CD4-positive, alpha-beta T cell treated with Interleukin-10 for 1 hour (primary cell): ENCODE measurements at places on chromosomes 1 and 21.

- no peak for DNase-seq
Measured at GRCh38 chr1:234957330-234958065, 171.1 kb downstream of the TOMM20 start.

GRCh38 chr1:59967141-59967697 lies 40.6 kb upstream of the CYP2J2 start:
- DNase-seq: no peak

DNA sequence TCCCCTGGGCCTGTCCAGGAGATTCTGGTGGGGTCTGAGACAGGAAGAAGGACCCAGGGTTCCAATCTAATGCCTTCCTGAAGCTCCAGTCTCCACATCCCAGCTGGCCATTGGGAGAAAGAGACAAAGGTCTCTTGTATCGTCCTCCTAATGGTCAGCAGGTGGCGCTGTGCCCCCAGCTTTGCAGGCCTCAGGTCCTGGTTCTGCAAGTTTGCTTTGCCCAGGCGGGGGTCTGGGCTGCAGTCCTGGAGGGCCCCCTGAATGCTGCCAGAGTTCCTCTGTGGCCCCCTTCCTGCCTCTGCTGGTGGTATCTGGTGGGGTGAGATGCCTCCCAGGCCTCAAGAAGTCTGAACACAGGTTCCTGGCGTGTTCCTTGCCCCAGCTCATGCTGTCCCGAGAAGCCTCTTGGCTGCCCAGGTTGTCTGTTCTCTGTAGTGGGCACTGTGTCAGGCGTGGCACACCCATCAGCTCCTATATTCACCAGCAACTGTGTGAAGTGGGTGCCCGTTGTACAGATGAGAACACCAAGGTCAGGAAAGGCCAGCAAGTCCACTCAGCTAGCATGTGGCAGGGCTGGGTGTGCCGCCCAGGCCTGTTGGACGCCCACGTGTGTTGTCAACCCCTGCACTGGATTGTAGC lies 33.8 kb upstream of the CSF3R start:
- peak; percentile 30 for DNase-seq

GRCh38 chr1:174976436-174977108 lies 23.2 kb upstream of the CACYBP start:
- no peak for DNase-seq

DNA sequence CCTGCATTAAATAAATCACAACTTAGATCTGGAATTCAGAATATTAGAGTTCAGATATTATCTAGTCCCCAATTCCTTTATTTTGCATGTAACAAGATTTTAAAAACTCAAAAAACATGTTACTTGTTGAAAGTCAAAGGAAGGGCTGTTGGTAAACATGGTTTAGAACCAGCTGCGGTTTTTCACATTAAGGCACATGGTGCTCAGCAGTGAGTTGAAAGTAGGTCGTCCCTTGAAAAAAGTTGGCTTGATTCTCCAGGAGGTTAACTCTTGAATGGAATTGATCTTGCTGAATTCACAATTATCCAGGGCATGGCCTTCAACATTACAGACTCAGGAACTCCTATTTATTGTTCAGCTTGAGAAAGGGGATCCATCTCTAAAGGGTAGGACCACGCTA lies 277.1 kb upstream of the DUSP10 start:
- no peak for DNase-seq

- DNase-seq: no peak
Measured at GRCh38 chr21:32958288-32959002, 67.3 kb upstream of the OLIG2 start.

GRCh38 chr1:223547316-223548114 lies 118.0 kb downstream of the CAPN8 start:
- no peak for DNase-seq

DNA sequence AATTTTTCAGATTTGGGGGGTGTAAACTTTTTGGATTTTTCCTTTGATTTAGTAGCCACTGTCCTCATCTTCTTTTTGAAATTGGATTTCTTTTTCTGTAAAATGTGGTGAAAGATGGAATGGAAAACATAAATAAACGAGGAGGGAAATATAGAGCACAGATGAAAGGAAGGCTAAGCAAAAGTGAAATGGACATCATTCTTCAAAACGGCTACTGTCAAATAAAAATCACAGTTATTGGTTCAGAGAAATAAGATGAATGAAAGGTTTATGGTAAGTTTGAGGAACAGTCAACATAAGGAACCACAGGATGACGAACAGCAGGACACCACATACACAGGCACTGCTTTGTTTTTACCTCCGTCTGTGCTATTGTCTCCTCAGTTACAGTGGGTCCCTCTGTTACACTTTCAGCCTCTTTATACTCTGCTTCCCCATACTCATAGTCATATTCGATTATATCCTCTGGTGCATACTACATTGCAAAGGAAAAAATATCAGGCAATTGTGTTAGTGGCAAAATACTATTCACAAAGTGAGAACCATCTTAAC lies 82.4 kb downstream of the COL11A1 start:
- DNase-seq: no peak

DNA sequence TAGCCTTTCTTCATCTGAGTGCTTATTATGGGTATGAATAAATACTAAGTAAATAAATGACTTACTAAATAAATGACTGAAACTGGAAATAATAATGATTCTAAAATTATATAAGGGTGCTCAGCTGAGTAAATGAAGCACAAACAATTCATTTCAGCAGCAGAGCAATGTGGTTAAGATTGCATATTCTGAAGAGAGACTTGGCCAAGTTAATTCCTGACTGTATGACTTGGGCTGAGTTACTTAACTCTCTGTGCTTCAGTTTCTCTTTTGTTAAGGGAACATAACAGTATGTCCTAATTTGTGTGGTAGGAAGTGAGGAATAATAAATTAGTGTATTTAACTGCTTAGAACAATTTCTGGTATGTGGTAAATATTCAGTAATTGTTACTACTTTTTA lies 19.1 kb downstream of the AGL start:
- no peak for DNase-seq

DNA sequence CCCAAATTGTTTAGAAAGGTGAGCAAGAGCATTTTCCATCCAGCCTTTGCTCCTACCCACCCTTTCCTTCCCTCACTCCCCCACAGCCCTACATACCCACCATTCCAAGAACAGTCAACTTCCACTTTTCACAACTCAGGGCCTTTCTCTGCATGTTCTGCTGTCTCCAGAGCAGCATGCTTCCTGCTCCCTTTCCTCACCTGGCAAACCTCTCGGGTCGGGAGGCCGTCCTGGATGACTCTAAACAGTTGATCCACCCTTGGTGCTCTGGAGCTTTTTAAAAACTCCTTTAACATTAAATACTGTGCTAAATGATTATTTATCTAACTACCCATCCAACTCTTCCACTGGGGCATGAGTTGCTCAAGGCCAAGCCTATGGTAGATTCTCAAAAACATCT lies 200.6 kb downstream of the SETD4 start:
- DNase-seq: no peak

- DNase-seq: no peak
Measured at GRCh38 chr1:55067022-55067778, 27.9 kb downstream of the PCSK9 start.

GRCh38 chr1:78304761-78305160 lies 186.0 kb upstream of the PTGFR start:
- DNase-seq: no peak

DNA sequence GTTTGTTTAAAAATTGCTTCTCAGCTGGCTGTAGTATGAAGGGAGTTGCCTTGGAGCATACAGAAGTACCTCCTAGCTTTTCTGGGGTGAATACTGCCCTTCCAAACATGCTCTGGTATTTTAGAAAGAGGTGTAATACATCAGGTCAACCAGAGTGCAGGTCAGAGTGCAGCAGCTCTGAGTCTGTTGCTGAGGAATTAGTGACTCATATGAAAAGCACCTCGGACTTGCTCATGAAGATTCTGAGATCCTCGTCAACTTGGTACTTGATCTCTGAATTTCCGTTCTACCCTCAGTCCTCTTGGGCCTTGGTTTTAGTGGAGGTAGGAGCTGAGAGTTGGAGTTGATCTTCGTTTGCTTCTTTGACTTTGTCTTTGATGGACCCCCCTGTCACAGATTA lies 67.3 kb downstream of the NOS1AP start:
- DNase-seq: no peak

GRCh38 chr1:150765296-150765976 lies at the start of gene CTSS:
CTSS (minus strand) TSS chr1:150765778; CDS start chr1:150764763, 1,015 bp downstream.
- peak; percentile 48 for DNase-seq

DNA sequence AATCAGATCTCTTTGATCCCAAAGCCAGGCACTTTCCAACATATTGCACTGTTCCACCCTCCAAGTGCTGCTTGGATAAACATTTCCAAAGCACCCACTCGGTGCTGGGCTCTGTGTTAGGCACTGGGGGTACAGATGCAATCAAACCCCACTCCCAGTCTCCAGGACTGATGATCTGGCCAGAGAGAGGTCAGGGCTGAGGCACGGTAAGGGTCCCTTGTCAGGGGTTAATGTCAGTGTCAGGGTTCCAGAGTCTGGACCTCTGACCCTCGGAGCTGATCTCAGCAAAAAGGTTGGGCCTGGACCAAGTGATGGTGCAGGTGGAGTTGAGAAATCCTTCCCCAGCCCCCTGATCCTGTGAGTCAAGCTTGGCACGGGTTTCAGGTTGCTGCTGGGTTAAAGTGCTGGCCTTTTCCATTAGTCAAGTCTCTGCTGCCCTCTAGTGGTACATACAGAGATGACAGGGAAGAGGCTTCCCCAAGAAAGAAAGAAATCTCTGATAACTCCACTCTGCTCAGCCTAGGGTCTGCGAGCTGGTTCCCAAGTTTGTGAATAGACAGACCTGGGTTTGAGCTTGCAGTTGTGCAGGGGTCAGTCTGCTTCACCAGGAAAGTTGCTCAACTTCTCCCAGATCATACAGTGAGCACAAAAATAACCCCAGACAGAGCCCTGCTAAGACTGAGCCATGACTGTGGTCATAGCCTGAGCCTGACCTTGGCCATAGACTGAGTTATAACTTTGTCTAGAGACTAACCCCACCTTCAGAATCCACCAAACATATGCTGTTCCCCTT lies 74.6 kb downstream of the DMRTA2 start:
- DNase-seq: peak; percentile 60

GRCh38 chr1:157982136-157982535 lies 11.3 kb upstream of the KIRREL1 start:
- DNase-seq: no peak

DNA sequence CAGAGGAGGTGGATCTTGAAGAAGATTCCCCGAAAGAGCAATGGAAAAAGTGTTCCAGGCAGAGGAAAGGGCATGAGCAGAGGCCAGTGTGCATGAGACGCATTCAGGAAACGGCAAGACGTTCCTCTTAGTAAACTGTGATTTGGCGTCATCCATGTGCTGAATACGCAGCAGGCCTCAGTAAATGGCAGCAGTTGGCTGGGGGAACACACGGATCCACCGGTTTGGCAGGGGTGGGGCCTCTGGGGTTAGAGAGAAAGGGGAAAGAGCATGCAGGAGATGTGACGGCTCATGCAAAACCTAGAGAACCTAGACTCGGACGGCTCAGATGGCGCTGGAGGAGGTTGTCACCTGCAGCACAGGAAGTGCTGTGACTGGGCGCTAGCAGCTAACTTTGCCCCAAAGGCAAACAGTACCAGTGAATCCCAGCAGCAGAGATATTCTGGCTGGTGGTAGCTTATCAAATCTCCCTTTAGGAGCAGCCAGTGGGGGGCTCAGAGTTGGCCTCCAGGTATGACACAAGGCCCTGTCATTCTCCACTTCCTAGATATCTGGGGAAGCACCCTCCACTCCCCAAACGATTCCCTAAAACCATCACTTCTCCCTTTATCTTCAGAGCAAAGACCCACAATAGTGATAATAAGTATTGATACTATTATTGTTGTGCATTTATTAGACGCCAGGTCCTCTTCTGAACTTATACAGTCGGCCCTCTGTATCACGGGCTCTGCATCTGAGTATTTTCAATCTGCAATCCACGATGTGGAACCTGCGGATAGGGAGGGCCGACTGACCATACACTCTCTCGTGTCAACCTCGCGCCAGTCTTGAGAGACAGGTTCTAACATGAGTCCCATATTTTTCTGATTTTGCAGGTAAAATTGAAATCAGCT lies 7.6 kb downstream of the LAPTM5 start:
- peak; percentile 75 for DNase-seq

- DNase-seq: no peak
Measured at GRCh38 chr1:219692981-219693380, 80.1 kb upstream of the ZC3H11B start.

DNA sequence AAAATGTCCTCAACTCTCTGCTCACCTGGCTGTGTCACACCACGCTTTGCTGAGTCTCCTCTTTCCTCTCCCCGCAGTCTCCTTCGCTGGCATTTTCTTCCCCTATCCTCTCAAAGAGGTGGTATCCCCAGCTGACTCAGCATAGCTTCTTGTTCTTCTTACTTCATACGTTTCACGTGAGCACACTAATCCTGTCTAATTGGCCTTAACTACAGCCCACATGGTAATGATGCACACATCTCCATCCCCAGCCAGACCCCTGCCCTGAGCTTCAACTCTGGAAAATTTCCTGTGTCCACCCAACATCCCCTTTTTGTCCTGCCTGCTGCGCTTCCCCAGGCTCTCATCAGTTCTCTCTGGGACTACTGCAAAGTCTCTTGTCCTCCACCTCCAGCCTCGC lies 169.8 kb downstream of the TTLL7 start:
- DNase-seq: no peak

GRCh38 chr1:42676534-42677087 lies 5.6 kb upstream of the YBX1 start:
- no peak for DNase-seq

DNA sequence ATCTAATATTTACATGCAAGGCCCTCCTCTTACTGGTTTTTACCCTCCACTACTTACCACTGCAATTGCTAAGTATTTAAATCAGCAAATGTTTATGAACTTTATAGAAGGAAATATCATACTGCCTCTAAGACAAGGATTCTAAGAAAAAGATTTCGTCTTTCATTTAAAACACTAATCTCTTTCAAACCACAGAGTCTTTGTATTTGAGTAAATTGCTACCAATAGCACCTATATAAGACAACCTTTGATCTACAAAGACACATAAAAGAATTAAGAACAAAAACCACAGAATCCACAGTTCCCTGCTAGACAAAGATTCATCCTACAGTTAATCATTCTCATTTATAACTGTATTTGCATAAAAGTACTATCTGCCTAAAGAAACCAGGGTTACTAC lies 37.6 kb downstream of the RNF115 start:
- DNase-seq: no peak

DNA sequence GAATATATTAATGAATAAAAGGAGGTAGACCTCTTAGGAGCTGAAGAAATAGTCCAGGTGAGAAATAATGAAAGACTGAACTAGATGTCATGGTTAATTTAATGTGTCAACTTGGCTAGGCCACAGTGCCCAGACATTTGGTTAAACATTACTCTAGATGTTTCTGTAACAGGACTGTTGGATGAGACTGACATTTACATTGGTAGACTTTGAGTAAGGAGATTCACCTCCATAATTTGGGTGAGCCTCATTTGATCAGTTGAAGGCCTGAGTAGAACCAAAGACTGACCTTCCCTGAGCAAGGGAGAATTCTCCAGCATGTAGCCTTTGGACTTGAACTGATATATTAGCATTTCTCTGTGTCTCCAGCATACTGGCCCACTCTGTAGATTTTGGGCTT lies 49.2 kb upstream of the TACSTD2 start:
- no peak for DNase-seq

- no peak for DNase-seq
Measured at GRCh38 chr21:16176570-16176969, 446.8 kb downstream of the USP25 start.
